ENCODE measurements at places on chromosomes 3 and 15. TPM values are rescaled to one million over a fixed set of nuclear protein-coding genes. Genes with fewer than 3 reads are reported as not detected.

DNA sequence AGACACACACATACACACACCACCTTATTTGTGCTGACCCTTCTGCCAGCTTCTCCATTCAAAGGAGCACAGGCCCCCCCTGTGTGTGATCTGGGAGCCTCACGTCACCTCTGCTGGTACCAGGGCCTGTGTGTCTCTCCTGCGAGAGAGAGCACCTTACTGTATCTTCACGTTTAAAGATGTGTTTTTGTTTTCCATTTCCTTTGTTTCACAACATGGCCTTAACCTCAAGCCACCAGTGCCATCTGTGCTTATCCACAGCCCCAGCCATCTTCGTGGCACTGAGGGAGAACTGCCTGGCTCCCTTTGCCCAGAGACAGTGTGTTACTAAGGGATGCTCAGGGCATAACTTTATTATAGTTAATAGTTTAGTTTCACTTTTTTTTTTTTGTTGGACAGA lies 52.3 kb downstream of the ABHD2 start:
- no peak for DNase-seq

GRCh38 chr3:20488151-20488550 lies 302.1 kb upstream of the SGO1 start:
- DNase-seq, result no peak

DNA sequence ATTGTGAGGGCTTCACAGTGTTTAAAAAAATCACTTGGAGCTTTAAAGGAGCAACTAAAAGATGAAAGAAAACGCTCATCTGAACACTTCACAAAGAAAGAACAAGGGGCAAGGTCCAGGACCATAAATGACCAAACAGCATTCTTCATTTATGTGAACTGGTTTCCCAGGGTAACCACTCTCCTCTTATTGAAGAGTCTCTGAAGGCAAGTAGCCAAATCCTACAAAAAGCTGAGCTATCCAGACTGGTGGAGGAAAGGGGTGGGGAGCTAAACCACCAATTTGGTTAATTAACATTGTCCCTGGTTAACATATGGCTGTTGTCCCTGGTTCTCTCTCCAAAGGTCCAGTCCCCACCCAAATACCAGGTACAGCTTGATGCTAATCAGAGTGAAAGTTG lies 58.1 kb downstream of the OSBPL10 start:
- no peak for DNase-seq

DNA sequence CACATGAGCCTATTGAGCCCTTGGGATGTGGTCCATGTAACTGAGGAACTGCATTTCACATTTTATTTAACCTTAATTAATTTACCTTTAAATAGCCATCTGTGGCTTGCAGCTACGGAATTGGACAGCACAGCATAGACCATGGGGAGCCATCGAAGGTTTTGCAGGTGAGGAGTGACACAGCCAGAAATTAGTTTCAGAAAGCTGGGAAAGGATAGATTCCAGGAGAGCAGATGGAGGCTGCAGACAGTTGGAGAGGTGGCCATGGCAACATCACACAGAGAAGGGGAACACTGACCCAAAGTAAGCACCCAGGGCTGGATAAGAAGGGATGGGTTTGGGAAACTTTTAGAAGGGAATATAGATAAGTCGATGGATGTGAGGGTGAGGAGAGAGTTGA lies 100.1 kb upstream of the SLC6A11 start:
- no peak for DNase-seq

GRCh38 chr3:66377800-66378199 lies 123.0 kb downstream of the LRIG1 start:
- no peak for DNase-seq

GRCh38 chr3:174035328-174035886 lies 637.9 kb downstream of the NLGN1 start:
- no peak for DNase-seq

DNA sequence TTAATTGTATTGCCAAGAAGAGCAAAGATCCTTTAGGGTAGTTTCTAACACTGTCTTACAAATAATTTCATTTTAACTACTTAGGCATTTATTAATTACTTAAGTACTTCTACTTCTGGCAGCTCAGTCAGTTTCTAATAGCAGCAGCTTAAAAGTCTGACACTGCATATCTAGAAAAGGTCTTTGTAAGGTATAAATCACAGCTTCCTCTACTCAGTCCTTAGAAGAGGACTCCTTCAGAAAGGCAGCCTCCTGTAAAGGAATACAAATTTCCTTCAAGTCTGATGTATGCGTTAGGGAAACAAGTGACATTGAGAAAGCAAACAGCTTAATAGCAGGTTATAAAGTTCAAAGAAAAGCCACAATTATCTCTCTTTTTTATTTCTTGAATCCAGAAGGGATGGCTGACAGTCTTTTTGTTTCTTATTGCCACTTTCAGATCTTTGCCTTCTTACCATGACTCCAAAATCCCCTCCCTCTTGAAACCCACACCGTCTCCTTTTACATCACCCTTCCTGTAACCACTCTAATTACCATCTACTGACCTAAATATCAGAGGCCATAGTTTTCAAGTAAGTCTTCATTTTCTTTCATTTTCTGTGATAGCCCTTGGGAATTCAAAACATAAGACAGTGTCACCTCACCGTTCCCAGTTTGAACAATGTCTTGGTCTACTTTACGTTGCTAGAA lies 109.5 kb downstream of the CGGBP1 start:
- no peak for DNase-seq

Gene ZMYND10
- 4.1 TPM for total RNA-seq

Gene SOX14
- total RNA-seq, result not detected

Gene GFM1
- total RNA-seq, result 82.6 TPM
